ENCODE measurements at places on chromosomes 1 and 21.

- DNase-seq, result no peak
Measured at GRCh38 chr1:111990026-111990877, 784 bp upstream of the KCND3 start.

GRCh38 chr1:245906207-245906606, 600.9 kb downstream of the SMYD3 start:
- DNase-seq, result no peak

GRCh38 chr1:177891809-177892208, 78.0 kb downstream of the SEC16B start:
- no peak for DNase-seq

DNA sequence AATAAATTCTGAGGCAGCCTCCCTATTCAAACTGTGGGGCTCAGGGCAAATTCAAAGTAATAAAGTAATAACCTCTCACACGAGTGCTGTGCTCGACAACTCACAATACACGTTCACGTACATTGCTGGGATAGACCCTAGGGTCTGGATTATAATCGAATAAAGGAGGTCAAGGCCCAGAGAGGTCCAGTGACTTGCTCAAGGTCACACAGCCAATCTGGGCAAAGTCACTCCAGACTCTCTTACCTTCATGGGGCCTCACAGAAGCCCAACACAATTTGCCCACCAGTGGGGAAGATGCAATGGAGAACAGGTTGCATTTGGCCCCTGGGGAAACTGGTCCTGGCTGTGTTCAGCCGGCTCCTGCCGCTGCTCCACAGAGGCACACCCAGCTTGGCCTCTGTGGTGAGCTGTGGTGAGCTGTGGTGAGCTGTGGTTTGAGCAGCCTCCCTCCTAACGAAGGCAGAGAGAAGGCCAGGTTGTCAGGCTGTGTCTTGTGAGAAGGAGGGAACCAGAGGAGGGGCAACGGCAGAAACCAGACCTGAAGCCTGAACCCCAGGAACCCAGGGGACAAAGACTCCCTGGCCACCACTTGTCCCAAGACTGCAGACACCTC, 35.1 kb downstream of the NUAK2 start:
- peak; percentile 61 for DNase-seq

DNA sequence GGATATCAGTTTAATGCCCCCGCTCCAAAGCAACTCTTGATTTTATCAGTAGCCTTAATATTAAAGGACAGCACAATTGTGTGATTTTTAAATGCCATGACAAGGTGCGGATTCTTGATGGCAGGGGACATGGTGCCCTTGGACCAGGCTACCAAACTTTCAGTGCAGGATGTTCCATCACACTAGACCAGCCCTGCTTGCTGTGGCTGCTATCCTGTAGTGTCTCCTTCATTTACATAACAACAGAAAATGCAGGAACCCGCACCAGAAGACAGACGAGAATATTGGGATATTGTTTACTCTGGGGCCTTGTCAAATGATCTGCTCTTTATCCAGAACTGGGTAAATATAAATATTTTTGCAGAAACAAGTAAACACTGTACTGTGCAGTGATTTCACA, 229.3 kb upstream of the PKN2 start:
- no peak for DNase-seq

GRCh38 chr1:159000625-159001024, 9.1 kb upstream of the IFI16 start:
- no peak for DNase-seq

DNA sequence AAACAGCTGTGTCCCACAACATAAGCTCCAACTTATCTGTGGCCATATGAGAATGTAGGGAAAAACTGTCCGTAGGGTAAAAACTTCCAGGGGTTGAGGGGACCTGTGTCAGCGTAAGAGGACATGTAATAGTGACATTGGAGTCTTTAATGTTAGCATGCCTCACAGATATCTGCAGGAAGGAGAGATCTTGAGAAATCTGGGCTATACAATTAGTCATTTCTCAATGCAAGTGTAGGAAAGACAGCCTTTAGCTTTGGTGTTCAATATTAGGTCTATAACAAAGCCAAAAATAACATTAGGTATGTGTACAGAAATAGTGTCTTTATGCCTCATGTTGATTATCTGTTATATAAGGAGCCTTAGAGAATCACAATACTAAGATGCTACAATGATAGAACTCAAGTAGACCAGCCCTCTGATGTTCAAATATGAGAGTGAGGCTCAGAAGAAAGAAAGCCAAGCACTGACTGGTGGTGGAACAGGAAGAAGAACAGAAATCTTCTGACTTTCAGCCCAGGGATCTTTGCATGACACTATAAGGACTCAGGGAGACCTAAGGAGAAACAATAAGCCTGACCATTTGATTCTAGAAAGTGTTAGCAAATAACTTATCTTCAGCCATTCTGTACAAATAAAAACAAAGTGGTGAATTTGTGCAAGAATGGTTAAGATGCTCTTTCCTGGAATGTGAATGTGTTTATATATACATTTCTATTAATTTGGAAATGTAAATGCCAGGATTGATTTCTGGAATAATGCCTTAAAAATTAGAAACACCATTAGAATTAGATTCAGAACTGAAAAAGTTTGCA, 152.6 kb downstream of the ZC3H11B start:
- DNase-seq, result no peak

DNA sequence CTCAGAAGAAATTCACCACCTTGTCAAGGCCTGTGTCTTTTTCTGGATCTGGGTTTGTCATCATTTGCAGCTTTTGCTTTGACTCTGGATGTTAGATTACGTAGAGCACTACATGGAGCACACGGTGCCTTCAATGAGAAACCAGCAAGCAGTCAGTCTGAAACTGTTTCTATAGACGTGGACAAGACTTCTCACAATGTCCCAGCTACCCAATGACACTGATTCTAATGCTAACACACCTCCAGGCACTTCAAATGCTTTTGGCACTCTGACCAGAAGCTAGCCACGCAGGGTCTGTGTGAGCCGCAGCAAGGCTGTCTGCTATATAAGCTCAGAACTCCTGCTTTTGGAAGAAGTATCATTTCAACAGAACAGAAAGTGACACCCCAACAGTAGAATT, 38.2 kb downstream of the ITPKB start:
- no peak for DNase-seq

DNA sequence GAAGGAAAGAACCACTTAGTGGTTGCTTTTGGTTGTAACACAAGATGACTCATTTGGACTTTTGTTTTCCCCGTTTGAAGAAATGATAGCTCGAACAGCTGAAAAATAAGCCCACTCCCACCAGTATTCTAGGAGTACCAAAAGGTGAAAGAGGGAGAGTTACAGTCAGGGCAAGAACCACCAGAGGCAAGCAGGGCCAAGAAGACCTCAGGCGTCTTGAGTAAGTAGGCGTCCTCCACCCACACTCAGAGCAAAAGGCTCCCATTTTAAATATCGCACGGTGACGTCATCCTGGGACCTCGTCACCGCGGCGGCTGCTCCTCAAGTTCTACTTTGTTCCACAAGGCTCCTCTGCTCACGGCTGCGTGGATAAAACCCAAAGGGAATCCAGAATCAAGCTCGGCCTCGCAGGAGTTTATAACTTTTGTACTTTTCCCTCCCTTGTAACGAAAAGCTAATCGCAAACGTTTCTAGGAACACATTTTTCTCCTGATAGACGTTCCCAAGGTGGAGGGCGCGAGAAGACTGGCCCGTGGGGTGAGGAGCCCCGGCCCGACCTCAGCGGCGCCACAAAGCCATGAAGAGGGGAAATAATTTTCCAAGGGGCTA, 1.2 kb downstream of the BTG3 start:
- DNase-seq, result peak; percentile 74

DNA sequence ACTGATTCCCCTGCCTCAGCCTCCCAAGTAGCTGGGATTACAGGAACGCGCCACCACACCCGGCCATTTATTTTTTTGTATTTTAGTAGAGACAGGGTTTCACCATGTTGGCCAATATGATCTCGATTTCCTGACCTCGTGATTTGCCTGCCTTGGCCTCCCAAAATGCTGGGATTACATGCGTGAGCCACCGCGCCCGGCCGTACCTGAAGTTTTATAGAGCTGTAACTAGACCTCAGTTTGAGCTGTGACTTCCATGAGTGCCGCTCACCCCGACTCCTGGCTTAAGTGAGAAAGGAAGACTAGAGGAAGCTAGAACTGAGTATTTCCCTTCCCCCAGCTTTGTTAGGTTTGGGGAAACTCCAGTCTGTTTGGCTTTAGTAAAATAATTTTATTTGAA, 1283.1 kb downstream of the KCNT2 start:
- DNase-seq, result no peak

DNA sequence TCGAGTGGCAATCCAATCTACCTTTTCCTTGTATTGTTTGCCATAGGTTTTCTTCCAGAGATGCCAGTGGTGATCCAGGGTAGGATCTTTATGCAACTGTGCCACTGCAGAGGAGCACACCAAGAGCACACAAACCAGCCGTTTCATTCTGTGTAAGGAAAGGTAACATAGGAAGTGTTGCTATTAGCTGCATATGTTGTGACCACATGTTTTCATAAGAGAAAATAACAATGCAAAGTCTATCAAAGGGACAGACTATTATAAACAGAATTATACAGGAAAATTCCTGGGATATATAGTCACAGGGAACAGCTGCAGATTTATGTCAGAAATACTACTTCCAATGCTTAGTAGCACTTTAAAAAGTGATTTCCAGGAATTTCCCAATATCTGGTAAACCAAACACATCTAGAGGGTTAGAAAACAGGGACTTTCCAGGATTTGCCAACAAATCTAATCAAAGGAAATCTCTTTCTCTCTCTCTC, 919 bp downstream of the CTSS start:
- DNase-seq, result no peak
